ENCODE measurements at places on chromosomes 2 and 18.
A peak's percentile ranks its signal among the peaks of the same experiment; 100 is the strongest.

- peak; percentile 38 for DNase-seq
Measured at GRCh38 chr18:79685281-79685680, 5.7 kb downstream of the CTDP1 start.

DNA sequence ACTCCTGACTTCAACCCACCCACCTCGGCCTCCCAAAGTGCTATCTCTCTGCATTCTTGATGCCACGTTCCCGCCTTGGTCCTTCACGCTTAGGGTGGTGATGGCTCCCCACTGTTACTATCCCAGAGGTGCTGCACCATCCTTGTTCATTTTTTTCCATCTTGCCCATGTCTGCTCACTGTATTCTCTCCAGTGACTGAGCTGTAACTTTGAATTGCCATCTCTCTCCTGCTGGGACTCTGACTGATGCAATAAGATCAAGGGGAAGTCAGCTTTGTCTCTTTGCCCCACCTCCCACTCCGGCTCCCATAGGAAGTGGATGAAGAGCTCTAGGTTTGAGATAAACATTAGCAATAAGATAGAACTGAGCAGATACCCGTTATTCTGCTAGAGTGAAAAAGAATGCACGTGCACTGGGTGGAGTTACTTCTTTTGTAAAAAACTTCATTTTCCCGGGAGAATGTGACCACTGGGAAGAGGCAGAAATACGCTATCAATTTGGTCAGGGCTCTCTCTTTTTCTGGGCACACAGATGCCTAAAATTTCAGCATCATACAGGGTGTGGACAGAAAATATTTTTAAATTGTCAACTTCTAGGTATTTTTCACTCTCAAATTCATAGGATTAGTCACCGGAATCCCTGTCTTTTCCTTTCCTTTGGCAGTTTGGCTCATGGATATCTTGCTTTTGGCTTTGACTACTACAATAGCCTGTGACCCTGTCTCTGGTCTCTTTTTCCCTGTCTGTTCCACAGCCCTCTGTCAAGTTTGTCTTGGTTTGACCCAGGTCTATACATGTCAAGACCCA is 105.4 kb downstream of the POLR1A start:
- no peak for DNase-seq

DNA sequence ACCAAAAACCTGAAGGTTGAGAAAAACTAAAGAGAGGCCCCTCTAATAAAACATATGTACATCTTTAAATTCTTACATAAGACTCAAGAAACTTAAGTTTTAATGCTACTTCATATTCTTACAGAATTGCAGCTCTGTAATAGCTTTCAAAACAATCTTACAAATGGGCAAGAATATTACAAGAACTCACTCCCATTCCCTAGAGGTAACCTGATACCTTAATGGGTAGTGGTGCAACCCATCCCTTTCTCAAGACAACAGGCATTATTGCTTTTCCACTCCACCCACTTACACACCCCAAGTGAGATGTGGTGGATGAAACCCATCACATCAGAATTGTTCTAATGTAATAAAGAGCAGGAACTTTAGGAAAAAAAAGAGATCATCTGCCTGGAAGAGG is 103.7 kb downstream of the RBMS1 start:
- no peak for DNase-seq

GRCh38 chr2:171154348-171154747 is 6.3 kb downstream of the TLK1 start:
- no peak for DNase-seq

GRCh38 chr18:8795586-8796325 is 90.4 kb downstream of the MTCL1 start:
- no peak for DNase-seq

DNA sequence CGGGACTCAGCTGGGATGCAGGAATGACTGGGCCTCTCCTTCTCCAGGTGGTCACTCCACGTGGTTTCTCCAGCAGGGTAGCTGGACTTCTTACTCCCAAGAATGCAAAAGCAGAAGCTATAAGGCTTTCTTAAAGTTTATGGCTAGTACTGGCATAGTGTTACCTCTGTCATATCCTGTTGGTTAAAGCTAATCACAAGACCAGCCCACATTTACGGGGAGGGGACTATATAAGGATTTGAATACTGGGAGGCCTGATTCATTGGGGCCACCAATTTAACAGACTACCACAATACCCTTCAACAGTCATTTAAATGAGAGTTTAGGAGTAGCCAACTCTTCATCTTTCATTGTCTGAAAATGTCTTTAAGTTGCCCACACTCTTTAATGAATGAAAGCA is 94.4 kb upstream of the TSPYL6 start:
- DNase-seq = no peak

DNA sequence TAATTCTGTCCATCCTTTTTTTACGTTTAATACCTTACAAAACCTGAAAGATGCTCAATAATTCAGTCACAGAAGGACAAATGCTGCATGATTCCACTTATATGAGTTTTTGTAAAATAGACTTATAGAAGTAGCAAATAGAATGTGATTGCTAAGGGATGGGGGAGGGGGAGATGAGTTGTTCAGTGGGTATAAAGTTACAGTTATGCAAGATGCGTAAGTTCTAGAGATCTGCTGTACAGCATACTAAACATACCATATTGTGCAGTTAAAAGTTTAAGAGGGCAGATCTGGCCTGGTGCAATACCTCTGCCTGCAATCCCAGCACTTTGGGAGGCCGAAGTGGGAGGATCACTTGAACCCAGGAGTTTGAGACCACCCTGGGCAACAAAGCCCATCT is 78.8 kb downstream of the TET3 start:
- no peak for DNase-seq

DNA sequence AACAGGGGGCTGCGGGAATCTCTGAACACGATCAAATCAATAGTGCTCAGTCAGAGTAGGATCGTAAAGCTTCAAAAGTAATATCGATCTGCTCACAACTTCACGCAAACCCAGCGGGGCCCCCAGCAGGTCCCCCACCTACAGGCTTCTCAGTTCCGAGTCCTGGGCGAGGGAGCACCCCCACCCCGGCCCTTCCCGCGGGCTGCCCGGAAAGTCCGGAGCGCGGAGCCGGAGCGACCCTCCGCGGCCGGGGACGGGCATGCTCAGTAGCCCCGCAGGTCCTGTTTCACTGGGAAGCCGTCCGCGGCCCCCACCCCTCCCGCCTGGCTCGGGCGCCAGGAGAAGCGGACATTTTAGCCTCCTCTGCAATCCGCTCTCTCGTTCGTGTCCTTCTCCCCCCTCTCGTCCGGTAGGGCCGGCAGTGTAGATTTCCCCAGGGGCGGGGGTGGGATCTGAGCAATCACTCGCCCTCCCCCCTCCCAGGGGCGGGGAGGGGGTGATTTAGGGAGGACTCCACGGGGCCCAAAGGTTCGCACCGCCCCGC is 3.3 kb upstream of the SPRED2 start:
- DNase-seq = peak; percentile 61

- DNase-seq = no peak
Measured at GRCh38 chr18:21700528-21701075, 4.0 kb downstream of the ABHD3 start.

DNA sequence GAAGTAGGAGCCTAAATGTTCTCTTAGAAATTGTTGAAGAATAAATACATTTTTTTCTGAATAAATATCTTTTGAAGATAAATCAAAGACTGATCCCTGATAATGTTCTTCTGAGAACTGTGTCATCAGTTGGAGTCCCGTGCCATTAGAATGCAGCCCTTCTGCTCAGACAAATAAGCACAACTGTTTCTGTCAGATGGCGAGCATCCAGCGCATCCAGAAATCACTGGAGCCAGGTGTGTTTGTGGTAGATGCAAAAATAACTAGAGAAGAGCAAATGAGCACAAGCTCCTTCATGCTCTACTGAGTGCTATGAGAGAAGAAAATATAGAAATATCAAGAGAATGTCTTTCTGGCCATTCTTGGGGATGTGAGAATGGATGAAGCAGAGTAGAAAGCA is 573.7 kb downstream of the THSD7B start:
- DNase-seq = no peak

DNA sequence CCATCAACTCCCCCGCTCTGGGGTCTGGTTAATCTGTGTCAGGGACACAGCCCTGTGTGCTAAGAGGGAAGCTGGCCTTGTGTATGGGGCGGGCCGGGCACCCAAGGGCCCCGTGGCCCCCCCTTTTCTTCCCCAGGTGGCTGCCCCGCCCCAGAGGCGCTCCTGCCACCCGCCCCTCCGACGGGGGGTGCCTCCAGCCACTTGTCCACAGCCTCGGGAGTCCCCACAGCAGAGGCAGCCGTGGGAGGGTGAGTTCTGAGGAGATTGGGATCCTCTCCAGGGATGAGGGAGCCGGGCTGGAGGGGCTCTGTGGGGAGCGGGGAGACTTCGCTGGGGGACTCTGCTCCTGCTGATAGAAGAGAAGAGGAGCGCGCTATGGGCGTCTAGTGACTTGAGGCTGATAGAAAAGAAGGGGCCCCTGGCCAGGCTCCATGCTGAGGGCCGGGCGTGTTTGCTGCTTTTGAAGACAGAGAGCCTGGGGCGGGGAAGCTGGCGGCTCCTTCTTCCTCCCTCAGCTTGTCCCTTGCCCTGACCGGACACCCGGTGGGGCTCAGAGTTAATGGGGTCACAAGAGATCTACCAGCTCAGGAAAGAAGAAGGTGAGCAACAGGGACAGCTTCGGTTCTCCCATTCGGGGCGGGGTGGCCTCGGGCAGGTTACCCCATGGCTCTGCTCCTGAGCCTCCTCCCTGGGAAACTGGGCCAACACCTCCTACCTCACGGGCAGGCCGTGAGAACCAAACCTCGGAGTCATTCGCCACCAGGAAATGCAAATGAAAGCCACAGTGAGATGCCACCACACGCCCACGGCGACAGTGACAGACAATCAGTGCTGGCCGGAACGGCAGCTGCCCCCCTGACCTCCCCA is 89.4 kb upstream of the TAF1B start:
- peak; percentile 73 for DNase-seq

DNA sequence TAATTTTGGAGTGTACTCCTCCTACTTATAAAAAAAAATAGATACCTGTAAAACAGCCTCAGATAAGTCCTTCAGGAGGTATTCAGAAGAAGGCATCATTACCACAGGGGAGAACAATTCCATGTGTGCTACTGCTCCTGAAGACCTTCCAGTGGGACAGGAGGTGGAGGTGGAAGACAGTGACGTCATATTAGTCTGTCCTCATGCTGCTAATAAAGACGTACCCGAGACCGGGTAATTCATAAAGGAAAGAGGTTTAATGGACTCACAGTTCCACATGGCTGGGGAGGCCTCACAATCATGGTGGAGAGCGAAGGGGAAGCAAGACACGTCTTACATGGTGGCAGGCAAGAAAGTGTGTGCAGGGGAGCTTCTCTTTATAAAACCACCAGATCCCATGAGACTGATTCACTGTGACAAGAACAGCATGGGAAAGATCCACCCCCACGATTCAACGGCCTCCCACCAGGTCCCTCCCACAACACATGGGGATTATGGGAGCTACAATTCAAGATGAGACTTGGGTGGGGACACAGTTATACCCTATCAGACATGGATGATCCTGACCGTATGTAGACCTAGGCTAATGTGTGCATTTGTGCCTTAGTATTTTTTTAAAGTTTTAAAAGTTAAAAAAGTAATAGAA is 98.4 kb downstream of the NDUFA10 start:
- DNase-seq = no peak

DNA sequence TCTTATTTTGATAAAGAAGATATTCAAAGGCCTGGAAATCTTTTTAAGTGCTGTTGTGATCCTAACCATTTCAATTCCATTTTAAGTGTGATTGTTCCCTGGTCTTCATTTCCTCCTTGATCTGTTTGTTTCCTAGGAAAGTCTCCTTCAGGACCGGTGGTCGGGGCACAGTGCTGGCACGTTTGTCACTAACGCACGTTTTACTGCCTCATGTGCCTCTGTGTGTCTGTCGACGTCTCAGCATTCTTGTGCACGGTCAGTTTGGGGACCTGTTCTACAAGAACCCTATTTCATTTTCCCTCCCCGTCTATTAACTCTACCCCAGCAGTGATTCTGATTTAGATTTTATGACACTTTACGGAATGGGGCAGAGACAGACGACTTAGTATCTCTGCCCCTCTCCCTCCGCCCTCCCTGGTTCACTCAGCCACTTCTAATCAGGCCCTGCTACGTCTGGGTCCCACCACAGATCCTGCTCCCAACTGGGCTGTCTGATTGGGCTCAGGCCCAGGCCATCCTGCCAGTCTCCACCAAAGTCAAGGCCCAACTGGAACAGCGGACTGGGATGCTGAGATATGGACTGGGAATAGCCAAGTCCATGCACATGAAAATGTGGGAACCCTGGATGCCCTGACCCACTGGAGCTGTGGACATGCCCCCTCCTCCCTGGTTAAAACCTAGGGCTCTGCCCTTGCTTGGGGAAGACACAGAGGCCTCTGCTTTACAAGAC is 95.6 kb downstream of the TWIST2 start:
- DNase-seq = no peak

- DNase-seq = no peak
Measured at GRCh38 chr2:133422931-133423351, 145.3 kb downstream of the NCKAP5 start.

GRCh38 chr18:27404855-27405254 is 219.7 kb upstream of the CHST9 start:
- no peak for DNase-seq

GRCh38 chr2:198101688-198102087 is 297.3 kb downstream of the PLCL1 start:
- no peak for DNase-seq

- DNase-seq = no peak
Measured at GRCh38 chr2:29855924-29856639, 65.3 kb downstream of the ALK start.

GRCh38 chr2:214676421-214677089 is 132.9 kb downstream of the BARD1 start:
- DNase-seq = no peak

DNA sequence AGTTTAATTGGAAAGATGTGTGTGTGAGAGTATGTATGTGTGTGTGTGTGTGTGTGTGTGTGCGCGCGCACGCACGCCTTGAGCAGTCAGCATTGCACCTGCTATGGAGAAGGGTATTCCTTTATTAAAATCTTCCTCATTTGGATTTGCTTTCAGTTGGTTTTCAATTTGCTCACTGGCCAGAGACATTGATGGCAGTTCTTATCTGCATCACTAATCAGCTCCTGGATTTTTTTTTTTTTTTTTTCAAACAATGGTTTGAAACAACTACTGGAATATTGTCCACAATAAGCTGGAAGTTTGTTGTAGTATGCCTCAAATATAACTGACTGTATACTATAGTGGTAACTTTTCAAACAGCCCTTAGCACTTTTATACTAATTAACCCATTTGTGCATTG is 48.0 kb downstream of the FEZ2 start:
- no peak for DNase-seq

- no peak for DNase-seq
Measured at GRCh38 chr2:237628247-237629187, 1.1 kb downstream of the LRRFIP1 start.

DNA sequence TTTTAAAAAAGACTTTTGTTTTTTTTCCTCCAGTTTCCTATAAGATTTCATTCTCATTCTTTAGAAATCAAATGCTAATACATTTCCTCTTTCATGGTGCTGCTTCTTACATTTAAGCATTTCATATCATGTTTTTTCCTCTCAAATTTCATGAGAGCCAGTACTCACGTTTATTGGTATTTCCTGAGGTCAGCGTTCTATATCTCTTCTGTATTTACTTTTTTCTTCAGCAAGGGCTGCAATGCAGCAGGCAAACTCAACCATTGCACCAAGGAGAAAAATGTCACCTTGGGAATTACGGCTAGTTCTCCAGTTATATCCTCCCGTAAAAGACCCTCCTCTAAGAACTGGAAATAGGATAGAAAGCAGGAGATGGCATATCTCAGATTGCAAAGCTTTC is 32.4 kb downstream of the UPP2 start:
- no peak for DNase-seq

GRCh38 chr2:167289651-167290410 is 401.6 kb downstream of the XIRP2 start:
- no peak for DNase-seq

- no peak for DNase-seq
Measured at GRCh38 chr2:29236074-29236473, 120.9 kb downstream of the CLIP4 start.
